ENCODE measurements at places on chromosomes 16 and 17.

GRCh38 chr17:16048811-16049449 lies 49.3 kb downstream of the TTC19 start:
- DNase-seq = no peak

GRCh38 chr16:84239141-84239769 lies 557 bp downstream of the KCNG4 start:
- no peak for DNase-seq

DNA sequence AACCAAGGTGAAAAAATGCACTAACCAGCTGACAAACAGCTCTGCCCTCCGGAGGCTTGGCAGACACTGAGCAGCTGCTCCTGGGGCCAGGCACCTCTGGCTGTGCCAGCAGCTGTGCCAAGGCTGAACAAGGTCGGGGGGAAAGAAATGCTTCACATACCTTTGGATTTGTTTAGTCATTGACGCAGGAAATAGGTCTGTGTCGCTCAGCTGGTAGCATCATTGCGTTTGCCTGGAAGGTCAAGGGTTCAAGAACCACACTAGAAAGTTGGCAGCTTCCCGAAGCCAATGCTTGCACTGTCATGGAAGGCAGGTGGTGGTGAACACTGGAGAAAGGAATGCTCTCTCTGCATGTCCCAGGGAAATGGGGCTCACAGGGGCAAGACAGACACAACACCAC lies 63.5 kb downstream of the PCTP start:
- no peak for DNase-seq

- DNase-seq = no peak
Measured at GRCh38 chr17:15039366-15039765, 225.8 kb downstream of the PMP22 start.

GRCh38 chr16:54112451-54113206 lies 174.0 kb downstream of the IRX3 start:
- no peak for DNase-seq

- no peak for DNase-seq
Measured at GRCh38 chr17:17835415-17836249, 1.2 kb downstream of the SREBF1 start.
